ENCODE measurements at places on chromosomes 5 and 9.

- DNase-seq: no peak
Observed at GRCh38 chr5:130571076-130571475, 594.0 kb downstream of the HINT1 start.

DNA sequence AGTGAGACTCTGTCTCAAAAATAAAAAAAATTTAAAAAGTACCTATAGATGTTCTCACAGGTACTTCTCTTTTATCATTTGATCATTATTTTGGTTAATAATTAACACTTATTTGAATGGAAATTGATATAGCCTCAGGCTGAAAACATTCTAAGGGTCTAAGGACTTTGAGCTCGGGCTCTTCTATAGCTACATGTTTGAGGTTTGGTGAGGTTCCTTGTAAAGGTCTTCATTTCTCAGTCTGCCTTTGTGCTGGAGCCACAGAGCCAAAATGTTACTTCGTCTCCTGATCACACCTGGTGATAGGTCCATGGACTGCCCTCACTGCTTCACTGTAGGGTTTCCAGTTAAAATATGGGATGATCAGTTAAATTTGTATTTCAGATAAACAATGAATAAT is 22.6 kb downstream of the ARHGEF37 start:
- DNase-seq: no peak

DNA sequence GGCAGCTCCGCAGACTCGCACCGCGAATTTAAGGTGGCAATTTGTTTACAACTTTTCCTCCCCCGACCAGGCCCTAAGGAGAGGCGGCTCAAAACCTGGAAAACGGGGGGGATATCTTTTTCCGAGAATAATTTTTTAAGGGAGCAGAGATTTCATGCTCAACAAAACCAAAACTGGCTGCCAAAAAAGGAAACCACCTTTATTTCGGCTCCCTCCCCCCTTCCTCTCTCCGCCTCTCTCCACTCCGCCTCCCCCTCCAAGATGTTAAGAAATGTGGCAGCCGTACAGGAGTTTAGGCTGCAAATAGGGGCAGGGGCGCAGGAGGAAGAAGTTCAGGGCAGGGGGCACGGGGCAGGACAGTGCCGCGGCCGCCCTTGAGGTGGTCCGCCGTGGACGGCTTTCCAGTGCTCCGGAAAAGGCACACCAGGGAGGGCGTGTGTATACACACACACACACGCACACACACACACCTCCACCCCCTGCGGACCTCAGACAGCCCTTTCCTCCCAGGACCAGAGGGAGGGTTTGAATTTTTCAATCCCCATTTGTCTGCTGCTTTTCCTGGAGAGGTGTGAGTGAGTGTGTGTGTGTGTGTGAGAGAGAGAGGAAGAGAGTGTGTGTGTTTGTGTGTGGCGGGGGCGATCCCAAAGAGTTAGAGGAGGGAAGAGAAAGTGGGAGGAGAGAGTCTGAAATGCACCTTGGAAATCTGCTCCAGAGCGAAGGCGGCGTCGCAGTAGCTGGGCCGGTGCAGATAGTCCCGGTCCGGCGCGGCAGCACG is 9.1 kb downstream of the PTCH1 start:
- peak; percentile 56 for DNase-seq

- no peak for DNase-seq
Observed at GRCh38 chr5:14109041-14109747, 33.9 kb upstream of the TRIO start.

GRCh38 chr5:39520232-39520572 is 95.4 kb upstream of the DAB2 start:
- no peak for DNase-seq

GRCh38 chr9:126999315-127000068 is 84.9 kb downstream of the RALGPS1 start:
- DNase-seq: no peak

DNA sequence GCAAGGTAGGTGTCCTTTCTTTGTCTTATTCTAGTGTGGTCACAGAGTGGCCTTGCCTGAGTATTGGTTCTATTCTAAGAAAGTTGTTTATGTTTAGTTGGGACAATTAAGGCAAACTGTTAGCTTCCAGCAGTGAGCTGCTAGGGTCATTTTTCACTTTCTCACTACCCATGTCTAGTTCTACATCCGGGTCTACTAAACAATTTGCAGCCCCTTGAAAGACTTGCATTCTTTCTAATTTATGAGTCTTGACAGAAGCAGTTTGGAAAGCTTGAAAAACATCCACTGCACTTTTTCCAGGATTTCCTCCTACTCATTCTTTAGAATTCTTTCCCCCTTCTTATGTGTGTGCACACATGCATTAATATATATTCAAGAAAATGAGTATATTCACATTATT is 892.2 kb upstream of the ACO1 start:
- DNase-seq: no peak

GRCh38 chr5:127856292-127856691 is 153.1 kb downstream of the CCDC192 start:
- DNase-seq: no peak

Data from CD4-positive, alpha-beta T cell treated with Interleukin-12 subunit alpha and Interleukin-12 subunit beta, for 1 hour (primary cell).